Tibial artery (tissue), 4 donors: ENCODE measurements at places on chromosomes 4 and X.

GRCh38 chr4:162016991-162017390 lies 146.8 kb downstream of the FSTL5 start:
- DNase-seq = no peak

DNA sequence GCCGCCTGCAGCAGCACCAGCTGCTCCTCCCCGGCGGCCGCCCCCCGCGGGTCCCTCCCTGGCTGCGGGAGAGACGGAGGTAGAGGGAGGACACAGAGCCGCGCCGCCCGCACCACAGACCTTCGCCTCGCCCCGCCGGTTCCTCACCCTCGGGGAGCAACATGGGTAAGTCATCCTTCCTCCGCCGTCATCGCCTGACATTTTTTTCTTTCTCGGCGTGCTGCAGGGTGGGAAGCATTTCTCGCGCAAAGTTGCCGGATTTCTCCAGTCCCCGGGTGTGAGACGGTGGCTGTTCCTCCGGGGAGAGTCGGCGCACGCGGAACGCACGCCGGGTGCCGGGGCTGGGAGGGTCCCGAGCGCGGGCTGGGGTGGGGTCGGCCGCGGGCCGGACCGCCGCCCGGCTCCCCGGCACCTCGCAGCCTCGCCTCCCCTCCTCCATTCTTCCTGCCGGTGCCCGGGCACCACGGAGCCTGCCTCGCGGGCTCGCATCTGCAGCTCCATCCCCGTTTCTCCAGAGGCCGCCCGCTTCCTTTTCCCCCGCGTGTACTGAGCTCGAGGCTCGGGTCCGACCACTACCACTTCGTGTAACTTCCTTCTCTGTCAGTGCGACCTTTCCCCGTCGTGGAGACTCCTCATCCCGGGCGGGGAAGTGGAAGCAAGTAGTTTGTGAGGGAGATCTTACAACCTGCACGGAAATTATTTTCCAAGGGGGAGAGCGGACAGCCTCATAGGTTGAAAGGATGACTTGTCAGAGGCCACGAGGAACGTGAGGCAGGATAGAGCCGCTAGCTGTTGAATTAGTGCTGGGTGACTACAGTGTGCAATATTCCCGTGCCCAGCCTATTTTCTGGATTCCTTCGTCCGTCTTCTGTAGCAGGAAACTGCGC lies 464 bp downstream of the RAP1GDS1 start:
- DNase-seq = peak; percentile 77

DNA sequence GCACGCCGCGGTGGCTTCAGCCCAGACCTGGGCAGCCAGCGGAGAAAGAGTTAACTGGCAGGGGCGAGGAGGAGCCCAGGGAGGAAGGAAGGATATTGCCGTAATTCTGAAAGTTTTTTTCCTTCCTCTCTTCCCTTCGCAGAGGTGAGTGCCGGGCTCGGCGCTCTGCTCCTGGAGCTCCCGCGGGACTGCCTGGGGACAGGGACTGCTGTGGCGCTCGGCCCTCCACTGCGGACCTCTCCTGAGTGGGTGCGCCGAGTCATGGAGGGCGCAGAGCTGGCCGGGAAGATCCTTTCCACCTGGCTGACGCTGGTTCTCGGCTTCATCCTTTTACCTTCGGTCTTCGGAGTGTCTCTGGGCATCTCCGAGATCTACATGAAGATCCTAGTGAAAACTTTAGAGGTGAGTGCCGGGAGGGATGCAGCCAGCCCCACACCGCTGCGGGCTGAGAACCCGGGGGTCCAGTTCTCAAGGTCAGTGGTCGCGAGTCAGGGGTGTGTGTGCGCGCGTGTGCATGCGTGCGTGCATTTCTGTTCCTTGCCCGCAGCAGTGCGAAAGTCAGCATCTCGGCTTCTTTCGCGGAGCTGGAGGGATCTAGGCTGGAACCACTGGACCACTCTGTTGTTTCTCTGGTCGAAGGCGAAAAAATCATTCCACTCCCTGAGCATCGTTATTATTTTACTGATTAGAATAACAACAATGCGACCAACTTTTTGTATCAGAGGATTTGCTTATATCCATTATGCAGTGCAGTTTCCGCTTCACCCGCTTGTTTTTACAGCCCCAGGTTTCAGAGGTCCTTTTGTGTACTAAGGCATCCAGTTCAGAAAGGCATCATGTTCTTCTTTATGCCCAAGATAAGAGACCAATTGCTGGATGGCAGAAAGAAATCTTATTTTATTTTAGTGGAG lies 709 bp downstream of the GPAT3 start:
- peak; percentile 63 for DNase-seq

DNA sequence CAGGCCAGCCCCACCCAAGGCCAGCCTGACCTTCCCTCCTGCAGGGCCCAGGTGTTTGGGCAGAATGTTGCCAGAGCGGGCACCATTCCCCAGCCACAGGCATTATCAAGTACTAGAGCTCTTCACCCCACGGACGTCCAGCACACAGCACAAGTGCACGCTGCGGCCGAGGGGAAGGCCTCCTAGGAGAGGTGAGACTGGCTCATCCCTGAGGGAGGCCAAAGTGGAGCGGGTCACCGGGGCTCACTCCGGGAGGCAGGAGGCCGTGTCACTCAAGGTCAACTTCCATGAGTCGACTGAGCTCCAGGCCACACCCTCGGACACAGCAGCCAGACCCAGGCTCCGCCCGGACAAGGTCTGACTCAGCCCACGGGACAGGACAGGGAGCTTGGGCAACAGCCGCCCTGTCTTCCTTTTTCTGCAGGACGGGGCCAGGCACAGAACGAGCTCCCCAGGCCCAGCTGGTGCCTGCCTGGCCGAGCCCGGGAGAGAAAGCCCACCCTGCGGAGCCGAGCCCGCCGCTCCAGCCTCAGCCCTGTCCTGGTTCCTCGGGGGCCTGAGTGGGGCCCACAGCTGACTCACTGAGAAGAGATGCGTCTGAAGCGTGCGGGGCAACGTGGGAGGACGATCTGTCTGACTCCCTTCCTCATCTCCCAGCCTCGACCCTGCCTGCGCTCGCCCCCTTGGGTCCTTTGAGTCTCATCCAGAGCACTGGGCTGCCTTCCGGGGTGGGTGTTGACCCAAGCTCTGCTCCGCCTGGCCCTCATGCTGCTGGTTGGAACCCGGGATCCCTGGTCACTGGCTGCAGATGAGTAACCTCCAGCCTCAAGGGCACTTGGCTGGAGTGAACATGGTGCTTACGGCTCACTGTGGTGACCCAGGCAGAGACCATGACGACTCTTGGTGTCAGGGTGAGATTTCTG lies 1.6 kb downstream of the SLC49A3 start:
- DNase-seq = peak; percentile 92

DNA sequence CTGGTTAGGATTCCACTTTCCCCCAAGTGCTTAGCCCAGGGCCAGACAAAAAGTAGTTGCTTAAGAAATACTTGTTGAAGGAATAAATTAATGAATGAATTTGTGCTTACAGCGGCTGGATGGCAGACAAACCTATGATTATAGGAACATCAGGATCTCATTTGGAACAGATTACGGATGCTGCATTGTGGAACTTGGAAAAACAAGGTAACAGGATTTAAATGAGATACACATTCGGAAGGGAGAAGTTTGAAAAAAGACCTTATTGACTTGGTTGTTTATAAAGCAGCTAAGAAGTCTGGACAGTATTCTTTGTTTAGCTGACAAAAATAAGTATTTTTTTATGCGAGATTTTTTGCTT lies 572 bp downstream of the EXOSC9 start:
- DNase-seq = no peak

- no peak for DNase-seq
These were observed 24.2 kb downstream of the MAGED1 start for GRCh38 chrX:51917604-51918003.

DNA sequence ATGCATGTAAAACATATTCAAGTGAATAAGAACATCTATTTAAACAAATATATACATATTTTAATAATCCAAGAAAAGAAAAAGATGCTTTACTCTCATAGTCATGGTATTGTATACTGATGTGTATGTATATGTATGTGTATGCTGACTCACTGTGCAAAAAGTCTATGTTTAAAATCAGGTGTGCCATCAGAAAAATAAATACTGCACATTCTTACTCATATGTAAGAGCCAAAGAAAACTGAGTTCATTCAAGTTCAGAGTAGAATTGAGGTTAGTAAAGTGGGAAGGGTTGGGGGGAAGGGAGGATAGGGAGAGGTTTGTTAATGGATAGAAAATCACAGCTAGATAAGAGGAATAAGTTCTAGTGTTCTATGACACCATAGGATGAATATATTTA lies 403.9 kb upstream of the SMIM31 start:
- no peak for DNase-seq

- no peak for DNase-seq
These were observed 4.7 kb upstream of the ASMT start for GRCh38 chrX:1610166-1610565.

GRCh38 chr4:189121336-189121735 lies 819.3 kb upstream of the FRG1 start:
- DNase-seq = no peak

GRCh38 chrX:128106630-128107029 lies 54.4 kb upstream of the ACTRT1 start:
- no peak for DNase-seq

- DNase-seq = no peak
These were observed 556.1 kb upstream of the TENM3 start for GRCh38 chr4:181687116-181687515.

GRCh38 chr4:25966171-25966570 lies 52.2 kb downstream of the SMIM20 start:
- DNase-seq = no peak

DNA sequence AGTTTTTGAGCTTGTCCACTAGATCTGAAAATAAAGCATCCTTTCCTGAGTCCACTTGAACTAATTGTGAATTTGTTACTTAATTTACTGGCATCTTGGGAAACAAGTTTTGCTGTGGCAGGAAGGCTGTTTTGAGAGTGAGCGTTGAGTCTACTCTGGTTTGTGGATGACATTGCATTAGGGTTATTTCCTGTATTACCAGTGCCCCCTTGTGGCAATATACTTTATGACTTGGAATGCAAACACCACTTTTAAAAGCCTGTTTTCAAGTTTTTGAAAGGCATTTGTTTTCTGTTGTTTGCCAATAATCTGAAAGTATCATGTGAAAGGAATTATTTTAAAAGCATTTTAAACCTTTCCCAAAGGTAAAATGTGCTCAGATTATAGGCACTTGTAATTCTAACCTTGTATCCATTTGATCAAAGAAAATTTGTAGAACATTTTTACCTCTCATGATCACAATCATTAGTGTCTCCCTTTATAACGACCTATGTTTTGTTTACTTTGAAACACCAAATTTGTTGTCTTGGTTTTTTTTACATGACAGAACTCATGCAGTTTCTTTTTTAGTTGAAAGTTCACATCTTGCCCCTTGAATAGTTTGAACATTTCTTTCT lies 18.0 kb upstream of the CYP2U1 start:
- no peak for DNase-seq

GRCh38 chrX:55201930-55202579 lies 18.1 kb upstream of the PAGE5 start:
- no peak for DNase-seq

DNA sequence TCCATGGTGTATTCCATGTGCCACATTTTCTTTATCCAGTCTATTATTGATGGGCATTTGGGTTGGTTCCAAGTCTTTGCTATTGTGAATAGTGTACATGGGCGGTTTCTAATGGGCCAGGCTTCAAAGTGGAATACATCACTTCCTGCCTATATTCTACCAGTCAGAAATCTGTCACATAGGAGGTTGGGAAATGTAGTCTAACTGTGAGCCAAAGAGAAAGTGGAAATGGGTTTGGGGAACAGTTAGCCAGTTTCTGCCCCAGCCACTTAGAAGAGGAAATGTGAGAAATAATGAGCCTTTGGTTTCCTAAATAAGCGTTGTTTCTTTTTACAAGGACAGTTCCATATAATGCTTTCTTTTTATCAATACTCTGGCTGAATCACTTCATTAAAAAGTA lies 85.1 kb upstream of the AP1S2 start:
- DNase-seq = no peak
